CD8-positive, alpha-beta memory T cell (primary cell): ENCODE measurements at places on chromosomes 2 and 18.

GRCh38 chr18:12398625-12399024 lies 9.1 kb upstream of the PRELID3A start:
- DNase-seq, result no peak

- DNase-seq, result no peak
Observed at GRCh38 chr2:191025135-191025534, 11.2 kb upstream of the STAT1 start.

GRCh38 chr2:204115137-204116056 lies 178.8 kb downstream of the ICOS start:
- no peak for DNase-seq

DNA sequence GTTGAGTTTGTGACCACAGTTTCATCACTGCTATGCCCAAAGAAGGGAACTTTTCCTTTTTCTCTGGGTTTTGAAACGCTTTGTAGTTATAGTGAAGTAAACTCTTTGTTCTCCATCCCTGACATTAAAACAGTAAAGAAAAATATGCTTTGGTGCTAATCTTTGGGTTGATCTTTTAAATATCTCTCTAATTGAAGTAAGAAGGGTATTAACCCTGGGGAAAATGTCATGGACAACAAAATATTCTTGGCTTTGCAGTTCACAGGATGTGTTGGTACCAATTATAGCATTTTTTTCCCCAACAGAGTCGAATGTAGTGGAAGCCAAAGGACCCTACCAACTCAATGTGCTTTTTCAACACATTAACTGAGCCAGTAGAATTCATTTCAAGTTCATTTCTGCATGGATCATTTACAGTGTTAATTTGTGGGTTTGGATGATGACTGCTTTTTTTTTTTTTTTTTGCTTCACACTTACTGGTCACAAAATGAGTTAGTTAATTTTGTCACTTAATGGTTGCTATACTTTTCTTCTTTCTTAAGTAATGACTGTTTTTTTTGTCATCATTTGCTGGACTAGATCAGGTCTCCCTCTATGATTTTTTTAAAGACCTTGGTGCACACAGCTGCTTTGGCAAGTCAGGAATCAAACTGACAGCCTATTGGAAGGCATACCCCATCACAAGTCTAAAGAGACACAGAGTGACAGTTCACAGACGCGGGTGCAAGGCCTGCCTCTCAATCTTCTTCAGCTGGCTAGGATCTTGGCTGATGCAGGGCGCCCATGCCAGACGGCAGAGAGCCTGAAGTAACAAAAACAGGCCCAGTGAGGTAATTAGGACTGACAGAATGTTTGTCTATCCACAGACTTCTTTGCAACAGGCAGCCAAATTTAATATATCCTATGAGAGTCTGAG lies 98.8 kb upstream of the MMADHC start:
- DNase-seq, result no peak

DNA sequence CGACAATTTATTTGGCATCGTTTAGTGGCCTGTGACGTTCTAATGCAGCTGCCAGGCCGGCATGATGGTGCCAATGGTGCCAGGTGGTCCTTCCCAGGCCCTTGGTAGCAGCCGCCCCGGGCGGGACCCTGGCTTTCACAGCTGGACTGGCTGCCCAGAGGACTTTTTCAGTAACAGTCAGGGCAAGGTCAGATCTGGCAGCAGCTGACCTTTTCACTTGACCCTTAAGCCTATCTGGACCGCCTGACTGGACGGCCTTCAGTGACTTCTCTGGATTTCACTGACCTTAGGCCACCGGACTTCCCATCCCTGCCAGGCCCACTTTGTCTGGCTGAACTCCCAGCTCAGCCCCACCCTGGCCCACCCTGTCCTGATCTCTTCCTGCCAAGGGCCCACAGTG lies 15.9 kb downstream of the TRIB2 start:
- DNase-seq, result no peak

DNA sequence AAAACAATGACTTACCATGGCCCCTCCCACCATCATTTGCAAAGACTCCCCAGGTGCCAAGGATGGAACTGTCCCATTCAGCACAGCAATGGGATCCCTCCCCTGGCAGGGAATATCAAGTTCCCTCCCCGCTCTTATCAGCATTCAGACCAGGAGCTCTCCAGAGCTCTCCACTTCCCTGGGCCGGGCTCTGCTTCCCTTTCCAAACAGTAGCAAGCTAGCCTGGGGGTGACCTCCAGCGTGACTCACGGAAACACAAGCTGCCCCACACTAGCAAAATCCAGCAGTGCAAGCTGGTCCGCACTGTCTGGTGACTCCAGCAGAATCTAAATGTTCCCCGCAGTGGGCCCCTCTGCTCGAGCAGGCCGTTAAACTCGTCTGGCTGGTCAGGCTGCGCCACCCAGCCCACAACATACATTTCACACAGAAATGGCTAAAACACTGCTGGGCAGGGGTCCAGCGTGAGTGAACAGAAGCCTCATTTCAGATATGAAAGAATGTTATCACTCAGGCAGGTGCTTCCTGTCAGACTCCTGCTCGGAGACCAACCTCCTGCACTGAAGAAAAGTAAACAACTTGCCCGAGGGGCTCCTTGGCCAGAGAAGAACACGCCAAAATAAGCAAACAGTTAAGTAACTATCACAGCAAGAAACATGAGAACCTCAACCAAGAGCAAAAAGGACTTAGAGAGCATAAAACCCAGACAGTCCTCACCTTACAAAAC lies 33.9 kb downstream of the STAT1 start:
- DNase-seq, result no peak

DNA sequence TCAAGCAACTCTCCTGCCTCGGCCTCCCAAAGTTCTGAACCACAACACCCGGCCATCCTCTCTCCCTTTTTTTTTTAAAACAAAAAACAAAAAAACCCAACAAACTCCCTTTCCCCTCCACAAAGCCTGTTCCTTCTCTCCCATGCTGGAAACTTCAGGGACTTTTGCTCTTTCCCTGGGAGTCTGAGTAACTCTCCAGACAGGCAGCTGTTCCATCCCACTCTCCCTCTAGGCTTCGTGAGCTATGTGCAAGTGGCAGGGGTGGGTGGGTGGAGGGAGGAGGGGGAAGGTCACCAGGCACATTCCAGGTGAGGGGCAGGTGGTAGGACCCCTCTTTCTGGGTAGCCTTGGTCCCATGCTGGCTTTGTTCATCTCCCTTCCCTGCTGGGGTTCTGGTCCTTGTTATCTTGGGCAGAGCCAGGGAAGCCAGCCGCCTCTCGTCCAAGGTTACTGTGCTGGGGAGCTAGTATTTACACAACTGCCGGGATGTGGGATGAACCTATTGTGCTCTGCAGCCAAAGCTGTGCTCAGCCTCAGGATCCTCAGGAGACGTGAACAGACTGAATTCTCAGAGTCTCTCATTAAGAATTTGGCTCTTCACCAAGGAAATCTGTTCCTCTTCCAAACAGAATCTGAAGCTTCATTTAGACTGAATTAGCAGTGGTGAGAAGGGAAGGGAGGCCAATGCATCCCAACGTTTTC lies 106.9 kb downstream of the LIPG start:
- DNase-seq, result no peak

GRCh38 chr2:12867631-12868287 lies 151.0 kb downstream of the TRIB2 start:
- no peak for DNase-seq

DNA sequence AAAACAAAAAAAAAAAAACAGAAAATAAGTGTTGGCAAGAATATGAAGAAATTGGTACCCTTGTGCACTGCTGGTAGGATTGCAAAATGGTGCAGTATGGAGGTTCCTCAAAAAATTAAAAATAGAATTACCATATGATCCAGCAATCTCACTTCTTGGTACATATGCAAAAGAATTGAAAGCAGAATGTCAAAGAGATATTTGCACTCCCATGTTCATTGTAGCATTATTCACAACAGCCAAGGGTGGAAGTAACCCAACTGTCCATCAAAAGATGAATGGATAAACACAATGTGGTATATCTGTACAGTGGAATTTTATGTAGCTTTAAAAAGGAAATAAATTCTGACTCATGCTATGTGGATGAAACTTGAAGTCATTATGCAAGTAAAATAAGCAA lies 72.8 kb upstream of the POU3F3 start:
- DNase-seq, result no peak

- DNase-seq, result no peak
Observed at GRCh38 chr2:144942516-144943256, 422.8 kb upstream of the ZEB2 start.

GRCh38 chr2:239629926-239630617 lies 229.3 kb upstream of the HDAC4 start:
- no peak for DNase-seq

DNA sequence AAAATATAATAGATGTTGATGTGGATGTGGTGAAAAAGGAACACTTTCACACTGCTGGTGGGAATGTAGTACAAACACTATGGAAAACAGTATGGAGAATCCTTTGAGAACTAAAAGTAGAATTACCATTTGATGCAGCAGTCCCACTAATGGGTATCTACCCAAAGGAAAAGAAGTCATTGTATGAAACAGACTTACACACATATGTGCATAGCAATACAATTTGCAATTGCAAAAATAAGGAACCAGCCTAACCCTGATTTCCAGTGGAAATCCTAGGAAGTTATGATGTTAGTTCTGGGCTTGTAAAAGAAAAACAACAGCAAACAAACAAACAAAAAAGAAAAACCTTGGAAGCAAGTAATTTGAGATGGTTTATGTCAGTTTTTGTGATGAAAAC lies 28.6 kb upstream of the CLASP1 start:
- DNase-seq, result no peak

DNA sequence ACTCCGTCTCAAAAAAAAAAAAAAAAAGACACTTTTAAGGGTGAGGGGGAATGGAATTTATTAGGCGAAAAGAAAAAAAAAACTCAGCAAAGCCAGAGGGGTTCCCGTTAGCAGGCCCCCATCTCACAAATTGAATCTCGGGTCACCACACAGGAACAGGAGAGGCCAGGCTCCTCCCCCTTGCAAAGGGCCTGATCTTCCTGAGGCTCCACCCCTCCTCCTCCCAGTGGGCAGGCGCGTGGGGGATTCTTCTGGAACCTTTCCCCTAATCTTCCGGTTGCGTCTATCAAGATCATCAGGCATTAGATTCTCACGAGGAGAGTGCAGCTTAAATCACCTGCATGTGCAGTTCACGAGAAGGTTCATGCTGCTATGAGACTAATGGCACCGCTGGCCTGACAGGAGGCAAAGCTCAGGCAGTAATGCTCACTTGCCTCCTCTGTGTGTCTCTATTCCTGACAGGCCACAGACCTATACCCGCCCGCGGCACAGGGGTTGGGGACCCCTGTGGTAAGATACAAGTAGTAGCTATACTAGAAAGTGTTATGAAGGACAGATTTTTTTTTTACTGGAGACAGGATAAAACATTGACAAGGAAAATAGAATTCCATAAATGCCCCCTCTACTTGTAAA lies 45.8 kb downstream of the TAF4B start:
- no peak for DNase-seq

GRCh38 chr18:79519751-79520477 lies 124.2 kb downstream of the NFATC1 start:
- DNase-seq, result no peak

DNA sequence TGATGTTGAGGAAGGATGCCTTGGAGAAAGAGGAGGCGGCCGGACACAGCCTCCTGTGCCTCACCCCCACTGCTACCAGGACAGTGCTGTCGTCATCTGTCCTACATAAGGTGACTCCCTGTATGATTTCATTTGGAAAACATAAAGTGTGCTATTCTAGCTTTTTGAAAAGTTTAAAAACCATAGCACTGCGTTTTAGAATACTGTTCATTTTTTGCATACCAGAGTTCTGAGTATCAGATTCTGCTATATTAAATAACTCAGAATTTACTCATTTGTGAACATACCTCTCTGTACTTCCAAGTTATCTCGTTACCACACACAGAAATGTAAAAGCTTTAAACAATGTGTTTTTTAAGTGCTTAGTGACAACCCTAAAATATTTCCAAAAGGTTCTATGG lies 302.9 kb downstream of the LRRTM1 start:
- no peak for DNase-seq

- DNase-seq, result no peak
Observed at GRCh38 chr2:2743164-2743571, 412.1 kb upstream of the MYT1L start.

DNA sequence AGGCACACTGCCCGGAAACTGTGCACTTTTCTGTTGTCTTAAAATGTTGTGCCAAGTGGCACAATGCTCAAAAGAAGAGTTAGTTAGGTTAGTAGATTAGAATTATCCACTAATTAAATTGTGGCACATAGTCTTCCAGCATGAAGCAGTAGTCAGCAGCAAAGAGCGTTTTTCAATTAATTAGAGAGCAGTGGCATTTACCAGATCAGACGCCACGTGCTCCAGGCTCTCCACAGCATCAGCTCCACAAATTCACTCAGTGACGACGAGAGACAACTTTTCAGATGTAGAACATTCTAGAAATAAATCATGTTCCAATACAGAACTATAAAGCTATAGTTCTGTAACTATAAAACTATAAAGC lies 16.4 kb upstream of the RTTN start:
- no peak for DNase-seq

- DNase-seq, result no peak
Observed at GRCh38 chr2:217110550-217110949, 250.7 kb upstream of the TNP1 start.

- DNase-seq, result no peak
Observed at GRCh38 chr2:18820966-18821365, 231.6 kb upstream of the NT5C1B start.

- DNase-seq, result peak; percentile 1
Observed at GRCh38 chr2:222859786-222860612, 837 bp upstream of the ACSL3 start.

DNA sequence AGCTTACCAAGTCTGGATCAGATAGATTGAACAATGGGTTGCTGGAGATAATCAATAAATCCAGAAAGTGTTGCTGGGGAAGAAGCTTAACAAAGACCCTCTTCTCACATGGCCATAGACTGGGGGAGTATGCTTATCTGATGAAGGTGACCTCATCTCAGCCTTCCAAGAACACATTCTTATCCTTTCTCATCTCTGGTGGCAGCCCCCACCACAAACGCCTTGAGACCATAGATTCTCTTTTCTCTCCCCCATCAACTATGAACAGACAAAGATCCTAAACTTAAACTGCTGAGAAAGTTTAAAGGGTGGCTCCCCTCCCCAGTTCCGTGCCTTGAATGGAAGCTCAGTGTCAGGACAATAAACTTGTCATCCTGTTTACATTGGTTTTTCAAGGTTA lies 428.7 kb upstream of the TRIB2 start:
- DNase-seq, result no peak

GRCh38 chr2:131042148-131042775 lies 51.0 kb downstream of the FAM168B start:
- DNase-seq, result no peak

- no peak for DNase-seq
Observed at GRCh38 chr2:6231166-6231565, 539.0 kb downstream of the SOX11 start.

- DNase-seq, result no peak
Observed at GRCh38 chr2:202084265-202084664, 11.2 kb downstream of the KIAA2012 start.
